ENCODE measurements at places on chromosomes 12 and 14.

DNA sequence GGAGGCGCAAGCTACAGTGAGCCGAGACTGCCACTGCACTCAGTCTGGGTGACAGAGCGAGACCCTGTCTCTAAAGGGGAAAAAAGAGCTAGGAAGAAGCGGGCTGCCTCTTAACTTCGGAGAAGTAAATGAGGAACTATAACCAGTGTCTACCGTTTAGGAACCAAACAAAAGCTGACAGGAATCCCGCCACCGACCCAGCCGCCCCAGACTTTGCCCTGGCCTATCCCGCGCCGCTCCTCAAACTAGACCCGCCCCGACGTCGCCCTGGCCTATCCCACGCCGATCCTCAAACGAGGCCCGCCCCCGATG lies 568 bp upstream of the SIVA1 start:
- DNase-seq = no peak

DNA sequence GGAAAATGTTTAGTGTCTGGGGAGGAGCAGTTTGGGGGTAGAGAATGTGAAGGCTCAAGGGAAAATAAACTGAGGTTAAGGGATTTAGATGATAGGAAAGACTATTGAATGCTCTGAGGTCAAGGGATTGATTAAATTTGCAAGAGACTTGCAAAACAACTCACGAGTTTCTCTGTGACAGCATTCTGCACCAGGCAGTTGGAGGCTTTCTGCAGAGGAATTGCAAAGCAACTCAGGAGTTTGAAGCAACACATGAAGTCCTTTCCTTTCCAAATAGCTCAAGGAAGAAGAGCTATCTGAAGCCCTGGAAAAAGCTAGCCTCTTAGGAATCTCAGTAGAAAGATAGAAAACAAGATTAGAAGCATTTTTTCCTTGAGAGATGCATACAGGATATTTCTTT lies 23.9 kb downstream of the SLC7A8 start:
- no peak for DNase-seq

- no peak for DNase-seq
These were observed 22.0 kb upstream of the TSPAN9 start for GRCh38 chr12:3055026-3055703.

- DNase-seq = no peak
These were observed 12.3 kb downstream of the MAP3K12 start for GRCh38 chr12:53486736-53487487.

DNA sequence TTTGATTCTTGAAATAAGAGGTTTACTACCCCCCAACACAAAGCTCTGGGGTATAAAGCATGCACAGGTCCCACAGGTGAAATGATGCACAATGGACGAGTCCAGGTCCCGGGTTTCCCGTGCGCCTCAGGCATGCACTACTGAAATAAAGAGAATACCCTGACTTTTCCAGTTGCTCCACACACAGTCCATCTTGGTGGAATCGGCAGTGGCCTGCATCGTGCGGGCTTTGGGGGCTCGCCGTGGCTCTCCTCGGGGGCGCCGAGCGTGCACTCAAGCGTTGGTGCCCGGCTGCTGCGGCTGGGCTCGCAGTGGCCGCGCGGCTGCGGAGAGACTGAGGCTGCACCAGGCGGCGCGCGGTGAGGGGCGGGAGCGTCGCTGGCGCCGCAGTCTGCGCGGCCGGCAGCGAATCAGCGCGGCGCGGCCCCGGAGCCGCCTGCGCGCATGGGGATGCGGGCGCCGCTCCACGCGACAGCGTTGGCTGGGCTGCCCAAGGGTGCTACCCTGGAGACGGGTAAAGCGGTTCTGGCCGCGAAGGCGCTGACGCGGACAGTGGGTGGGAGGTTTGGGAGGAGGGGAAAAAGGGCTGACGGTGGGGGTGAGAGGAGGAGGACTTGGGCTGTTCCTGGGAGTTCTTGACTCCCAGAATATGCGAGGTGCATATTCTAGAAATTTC lies 53.8 kb upstream of the CCDC175 start:
- no peak for DNase-seq
